Cortex of kidney (tissue), 1 donor: ENCODE measurements at places on chromosomes 5 and 9.

DNA sequence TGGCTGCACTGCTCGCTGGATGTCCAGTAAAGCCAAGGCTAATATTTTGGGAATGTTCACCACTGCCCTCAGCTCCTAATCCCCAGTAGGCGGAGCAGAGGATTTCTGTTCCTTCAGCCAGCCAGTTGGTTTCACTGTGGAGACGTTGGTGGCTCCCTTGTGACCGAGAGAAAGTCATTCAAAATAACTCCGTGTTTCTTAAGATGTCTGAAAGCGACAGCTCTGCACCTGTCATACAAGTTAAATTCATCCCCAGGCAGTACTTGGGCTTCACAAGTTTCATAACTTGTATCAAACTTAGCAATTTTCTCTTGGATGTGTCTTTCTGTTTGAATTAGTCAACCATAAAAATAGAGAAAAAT, 382 bp upstream of the CDKN2B start:
- DNase-seq, result no peak

GRCh38 chr9:107067739-107068416, 204.9 kb downstream of the ZNF462 start:
- DNase-seq, result no peak

DNA sequence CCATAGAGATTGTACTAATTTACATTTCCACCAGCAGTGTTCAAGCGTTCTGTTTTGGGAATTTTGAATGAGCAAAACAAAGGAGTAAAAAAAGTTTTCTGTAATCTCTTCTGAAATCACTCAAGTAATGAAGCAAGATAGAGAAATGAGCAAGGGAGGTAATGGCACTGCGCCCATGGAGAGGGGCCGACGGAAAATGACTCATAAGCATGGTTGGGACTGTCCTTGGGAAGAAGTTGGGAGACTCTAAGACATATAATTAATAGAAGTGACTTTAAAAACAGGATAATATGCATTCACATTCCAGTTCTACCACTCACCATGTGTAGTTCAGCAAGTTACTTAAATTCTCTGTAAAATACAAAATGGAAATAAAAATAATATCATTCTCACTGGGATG, 62.5 kb upstream of the C5orf46 start:
- no peak for DNase-seq

DNA sequence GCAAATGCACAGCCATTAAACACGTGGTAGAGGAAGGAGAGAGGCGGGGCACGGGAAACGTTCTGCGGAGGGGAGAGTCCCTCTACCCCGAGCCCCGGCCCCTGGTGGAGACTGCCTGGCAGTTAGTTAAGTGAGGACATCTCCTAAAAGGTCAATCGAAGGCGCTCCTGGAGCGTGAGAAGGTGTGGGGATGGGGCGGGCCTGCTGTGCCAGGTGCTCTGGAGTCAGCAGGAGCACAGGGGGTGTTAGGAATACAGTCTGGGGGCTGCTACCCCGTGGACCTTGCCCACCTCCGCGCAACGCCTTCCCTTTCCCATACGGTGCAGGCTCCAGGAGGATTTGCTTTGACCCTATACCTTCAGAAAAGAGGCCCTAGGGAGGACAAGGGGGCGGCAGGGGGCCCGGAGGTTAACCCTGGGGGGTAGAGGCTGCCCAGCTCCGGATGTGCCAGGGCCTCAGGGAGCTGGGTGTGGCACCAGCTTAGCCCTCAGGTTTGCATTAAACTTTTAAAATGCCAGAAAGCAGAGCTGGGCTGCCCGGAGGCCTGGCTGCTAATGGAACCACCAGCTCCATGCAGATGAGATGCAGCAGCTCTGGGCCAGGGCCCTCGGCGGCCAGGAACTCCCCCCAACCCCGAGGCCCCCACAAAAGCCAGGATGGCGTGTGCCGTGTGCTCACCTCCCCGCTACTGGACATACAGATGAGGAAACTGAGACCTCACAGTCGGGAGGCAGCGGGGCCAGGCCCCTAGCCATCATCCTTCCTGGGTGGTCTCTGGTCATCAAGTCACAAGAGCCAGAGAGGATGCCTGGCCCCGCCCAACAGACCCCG, 39.2 kb downstream of the NACC2 start:
- no peak for DNase-seq

GRCh38 chr9:130681769-130682420, 11.7 kb upstream of the EXOSC2 start:
- no peak for DNase-seq

- no peak for DNase-seq
Measured at GRCh38 chr5:115686738-115687074, 60.9 kb upstream of the TMED7 start.

- DNase-seq, result no peak
Measured at GRCh38 chr5:36529142-36529541, 77.3 kb upstream of the SLC1A3 start.
